ENCODE measurements at places on chromosomes 7 and 10. TPM values are rescaled to one million over a fixed set of nuclear protein-coding genes. Genes with fewer than 3 reads are reported as not detected.

The RBM20 gene
- 2.0 TPM for total RNA-seq

The SFMBT2 gene
- 0.02 TPM for total RNA-seq

The TMEM270 gene
- total RNA-seq, result 1.1 TPM

The ZNF736 gene
- 0.15 TPM for total RNA-seq

DNA sequence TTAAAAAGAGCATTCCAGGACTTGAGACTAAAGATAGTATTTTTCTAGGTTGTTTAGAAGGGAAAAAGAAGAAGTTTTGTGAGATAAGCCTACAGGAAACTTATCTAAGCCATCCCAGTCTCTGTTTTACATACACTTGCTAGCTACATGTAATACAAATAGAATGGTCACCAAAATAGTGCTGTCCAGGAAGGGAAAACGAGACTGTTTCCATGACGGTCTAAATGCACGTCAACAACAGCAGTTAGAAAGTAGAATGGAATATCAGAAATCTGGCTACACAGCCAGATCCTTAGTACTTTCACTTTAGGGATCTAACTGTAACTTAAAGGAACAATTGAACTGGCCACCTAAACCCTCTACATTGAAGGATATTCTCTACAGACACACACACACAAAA is 117.6 kb downstream of the TSPAN12 start:
- DNase-seq, result no peak
- no peaks in the 10 kb centered on the region for H3K4me1 ChIP-seq
- no peaks in the 10 kb centered on the region for H3K36me3 ChIP-seq
- H3K27ac ChIP-seq, result no peak overlapping the region

- no peak overlapping the region for H3K27ac ChIP-seq
- H3K36me3 ChIP-seq, result no peaks in the 10 kb centered on the region
These were observed 388.6 kb upstream of the C7orf33 start for GRCh38 chr7:148201992-148202391.

- no peak overlapping the region for H3K27ac ChIP-seq
- no peaks in the 10 kb centered on the region for H3K27me3 ChIP-seq
- no peaks in the 10 kb centered on the region for H3K4me1 ChIP-seq
- no peak overlapping the region for H3K4me3 ChIP-seq
- DNase-seq, result no peak
- no peaks in the 10 kb centered on the region for H3K36me3 ChIP-seq
These were observed 411.8 kb upstream of the MGMT start for GRCh38 chr10:129055225-129055624.

DNA sequence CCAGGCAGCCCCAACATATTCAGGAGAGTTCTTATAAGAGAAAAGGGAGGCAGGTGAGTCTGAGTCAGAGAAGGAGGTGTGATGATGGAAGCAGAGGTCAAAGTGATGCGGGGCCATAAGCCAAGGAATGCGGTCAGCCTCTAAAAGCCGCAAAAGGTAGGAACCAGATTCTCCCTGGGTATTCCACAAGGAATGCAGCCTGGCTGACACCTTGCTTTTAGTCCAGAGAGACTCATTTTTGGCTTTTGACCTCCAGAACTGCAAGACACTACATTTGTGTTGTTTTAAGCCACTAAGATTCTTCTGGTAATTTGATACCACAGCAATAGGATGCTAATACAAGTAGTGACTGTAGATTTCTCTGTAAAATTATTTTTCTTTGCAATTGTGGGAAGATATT is 151.5 kb upstream of the EEPD1 start:
- no peak overlapping the region for H3K4me3 ChIP-seq
- H3K4me1 ChIP-seq, result no peaks in the 10 kb centered on the region
- H3K27ac ChIP-seq, result no peak overlapping the region
- no peak for DNase-seq
- H3K27me3 ChIP-seq, result no peaks in the 10 kb centered on the region

DNA sequence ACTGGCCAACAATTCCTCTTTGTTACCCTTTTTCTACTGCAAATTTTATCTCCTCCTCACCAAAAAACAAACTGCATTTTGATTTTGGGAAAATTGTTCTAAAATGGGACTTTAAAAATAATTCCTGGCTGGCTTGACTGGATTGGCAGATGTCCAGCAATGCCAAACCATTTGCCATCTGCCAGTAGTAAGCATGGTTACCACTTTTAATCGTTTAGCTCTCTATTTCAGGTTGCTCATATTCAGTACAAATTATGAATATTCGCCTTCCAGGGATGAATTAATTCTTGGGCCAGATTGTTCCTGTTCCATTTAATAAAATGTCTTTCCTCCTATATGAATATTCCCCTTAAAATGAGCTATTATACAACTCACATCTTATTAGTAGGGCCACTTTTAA is 35.7 kb downstream of the SMNDC1 start:
- H3K36me3 ChIP-seq, result no peaks in the 10 kb centered on the region
- no peak overlapping the region for H3K27ac ChIP-seq
- H3K4me1 ChIP-seq, result 0 out of 2 replicates have a peak, but pooled peaks cover 4% of the 10 kb centered on the region
- no peaks in the 10 kb centered on the region for H3K27me3 ChIP-seq
- H3K4me3 ChIP-seq, result no peak overlapping the region
- no peak for DNase-seq

DNA sequence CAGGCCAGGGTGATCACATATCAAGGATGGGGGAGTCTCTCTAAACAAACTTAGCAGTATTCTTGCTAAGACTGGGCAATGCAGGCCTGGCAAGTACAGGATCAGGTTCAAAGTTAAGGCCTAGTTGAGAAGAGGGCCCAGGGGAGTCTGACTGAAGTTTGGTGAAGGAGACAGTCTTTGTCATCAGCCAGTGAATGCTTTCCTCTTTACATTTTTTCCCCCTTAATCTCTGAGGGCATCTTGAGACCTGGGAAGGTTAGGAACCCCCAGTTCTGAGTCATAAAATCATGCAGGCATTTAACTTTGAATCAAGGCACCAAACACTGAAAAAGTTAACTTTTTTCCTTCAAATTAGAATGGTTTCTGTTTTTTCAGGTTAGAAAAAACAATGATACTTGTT is 311.5 kb downstream of the REEP3 start:
- H3K27me3 ChIP-seq, result no peaks in the 10 kb centered on the region
- H3K36me3 ChIP-seq, result no peaks in the 10 kb centered on the region
- H3K4me1 ChIP-seq, result no peaks in the 10 kb centered on the region
- no peak for DNase-seq

Data from HCT116 (cell line).